ENCODE measurements at places on chromosomes 2 and 18.

DNA sequence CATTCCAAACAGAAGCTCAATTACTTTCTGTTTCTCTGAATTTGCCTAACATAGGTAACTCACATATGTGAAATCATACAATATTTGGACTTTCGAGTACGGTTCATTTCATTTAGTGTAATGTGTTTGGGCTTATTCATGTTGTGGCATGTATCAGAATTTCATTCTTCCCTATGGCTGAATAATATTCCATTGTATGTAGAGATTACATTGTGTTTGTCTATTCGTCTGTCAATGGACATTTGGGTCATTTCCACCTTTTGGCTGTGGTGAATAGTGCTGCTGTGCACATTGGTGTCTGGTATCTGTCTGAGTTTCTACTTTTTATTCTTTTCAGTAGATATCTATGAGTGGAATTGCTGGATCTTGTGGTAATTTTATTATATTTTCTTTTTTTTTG is 43.9 kb downstream of the LBH start:
- no peak for DNase-seq

DNA sequence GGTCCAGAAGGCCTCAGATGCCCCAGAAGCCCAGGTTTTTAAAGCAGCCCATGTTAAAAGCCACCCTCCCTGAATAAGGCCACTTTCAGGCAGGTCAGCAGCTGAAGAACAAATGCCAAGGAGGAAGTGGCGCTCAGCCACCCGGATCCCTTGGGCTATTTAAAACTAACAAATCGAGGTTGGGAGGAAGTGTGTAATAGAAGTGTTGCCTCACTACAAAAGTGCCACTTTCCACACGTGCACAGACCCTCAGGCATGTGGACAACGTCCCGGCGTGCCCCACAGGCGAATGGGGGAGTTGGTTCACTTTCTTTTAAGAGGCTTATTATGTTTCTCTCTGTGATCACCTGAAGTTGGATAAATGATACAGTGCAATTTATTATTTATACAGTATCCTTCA is 173.8 kb upstream of the SALL3 start:
- DNase-seq, result no peak

DNA sequence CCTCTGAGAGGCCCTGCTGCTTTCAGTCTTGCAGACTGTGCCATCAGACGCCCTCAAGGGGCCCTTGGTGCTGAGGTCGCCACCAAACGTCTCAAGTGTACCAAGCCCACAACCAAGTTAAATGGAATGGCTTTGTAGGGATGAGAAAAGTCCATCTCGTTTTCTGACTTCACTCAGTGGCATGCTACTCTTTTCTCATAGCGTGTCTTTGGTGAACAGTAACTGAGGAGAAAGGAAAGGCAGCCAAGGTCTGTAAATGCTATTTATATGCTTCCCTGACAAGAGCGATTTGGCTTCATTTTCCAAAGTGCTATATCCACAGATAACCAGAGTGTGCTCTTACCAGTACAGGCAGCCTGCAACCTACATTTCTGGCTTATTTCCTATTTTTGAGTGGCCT is 123.0 kb downstream of the MTX2 start:
- DNase-seq, result no peak

DNA sequence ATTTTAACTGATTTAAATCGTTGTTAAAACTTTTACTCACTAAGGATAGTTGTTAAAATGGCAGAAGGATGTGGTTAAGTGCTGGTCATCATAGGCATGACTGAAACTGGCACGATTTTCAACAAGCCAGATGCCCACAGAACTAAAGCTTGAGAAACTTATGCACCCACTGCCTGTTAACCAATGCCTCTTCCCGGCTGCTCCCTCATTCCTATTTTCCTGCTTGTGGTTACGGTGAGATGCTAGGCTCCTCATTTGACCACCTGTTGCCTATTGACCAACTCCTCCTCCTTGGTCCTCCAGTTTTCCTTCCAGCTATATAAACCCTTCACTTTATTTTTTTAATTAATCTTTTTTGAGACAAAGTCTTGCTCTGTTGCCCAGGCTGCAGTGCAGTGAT is 238.7 kb downstream of the TFCP2L1 start:
- no peak for DNase-seq

- DNase-seq, result no peak
Observed at GRCh38 chr2:219704878-219705277, 77.4 kb downstream of the SLC4A3 start.

- DNase-seq, result no peak
Observed at GRCh38 chr18:35174745-35175144, 66.1 kb upstream of the ZNF397 start.
